ENCODE measurements at places on chromosomes 2 and 18.

GRCh38 chr18:68699043-68699442, 15.9 kb downstream of the TMX3 start:
- no peak for DNase-seq

DNA sequence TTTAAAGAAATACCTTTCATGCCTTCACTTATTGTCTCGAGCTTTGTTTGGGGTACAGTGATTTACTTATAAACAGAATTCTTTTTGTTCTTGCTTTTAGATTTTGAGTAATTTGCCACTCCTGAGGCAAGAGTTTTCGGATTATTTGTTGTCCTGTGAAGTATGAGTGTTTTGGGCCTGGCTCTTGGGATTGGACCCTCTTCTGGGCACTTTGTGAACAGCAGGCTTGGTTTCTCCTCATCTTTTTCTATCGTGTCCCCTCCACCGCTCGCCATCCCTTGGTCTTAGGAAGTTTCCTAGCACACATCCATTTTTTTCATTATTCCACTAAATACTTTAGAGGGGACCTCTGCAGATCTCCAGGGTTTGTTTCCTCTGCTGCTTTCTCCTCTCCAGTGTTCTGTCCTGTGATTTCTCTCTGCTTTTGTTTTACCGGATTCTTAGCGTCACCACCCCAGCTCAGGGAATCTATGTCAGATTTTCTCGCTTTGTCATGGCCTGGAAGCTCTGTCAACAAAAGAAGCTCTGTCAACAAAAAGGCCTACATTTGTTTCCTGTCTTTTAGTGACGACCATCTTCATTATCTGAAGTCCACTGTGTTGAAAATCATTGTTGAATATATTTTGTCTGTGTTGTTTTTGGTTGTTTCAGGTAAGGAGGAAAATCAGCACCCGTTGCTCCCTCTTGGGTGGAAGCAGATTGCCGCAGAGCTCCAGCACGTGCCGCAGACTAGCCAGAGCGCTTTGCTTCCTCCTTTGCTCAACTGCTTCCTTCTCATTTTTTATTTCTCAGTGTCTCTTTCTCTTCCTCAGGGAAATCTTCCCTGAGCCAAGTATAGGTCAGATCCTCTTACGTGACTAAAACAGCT, 27.8 kb downstream of the ANKRD62 start:
- DNase-seq: no peak

DNA sequence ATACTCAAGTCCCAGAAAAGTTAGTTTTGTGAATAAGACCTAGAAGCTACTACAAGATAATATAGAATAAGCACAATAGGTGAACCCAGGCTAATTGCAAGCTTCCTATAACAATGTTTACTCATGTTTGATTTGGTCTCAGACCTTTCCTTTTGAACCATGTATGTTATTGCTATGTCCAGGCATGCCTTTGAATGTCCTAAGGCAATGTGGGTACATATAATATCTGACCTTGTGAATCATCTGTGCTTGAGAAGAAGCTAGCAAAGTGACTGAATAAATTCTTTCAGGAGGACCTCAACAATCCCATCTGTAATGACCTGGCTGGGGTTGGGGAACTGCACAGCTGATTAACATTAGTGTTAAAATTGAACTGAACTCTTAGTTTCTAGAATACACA, 1285.9 kb upstream of the CELF4 start:
- DNase-seq: no peak

- no peak for DNase-seq
Measured at GRCh38 chr18:3649135-3649632, 199.2 kb downstream of the TGIF1 start.

GRCh38 chr18:62663731-62664336, 51.5 kb upstream of the PHLPP1 start:
- DNase-seq: no peak

- no peak for DNase-seq
Measured at GRCh38 chr2:96770442-96771202, 9.9 kb downstream of the CNNM4 start.

DNA sequence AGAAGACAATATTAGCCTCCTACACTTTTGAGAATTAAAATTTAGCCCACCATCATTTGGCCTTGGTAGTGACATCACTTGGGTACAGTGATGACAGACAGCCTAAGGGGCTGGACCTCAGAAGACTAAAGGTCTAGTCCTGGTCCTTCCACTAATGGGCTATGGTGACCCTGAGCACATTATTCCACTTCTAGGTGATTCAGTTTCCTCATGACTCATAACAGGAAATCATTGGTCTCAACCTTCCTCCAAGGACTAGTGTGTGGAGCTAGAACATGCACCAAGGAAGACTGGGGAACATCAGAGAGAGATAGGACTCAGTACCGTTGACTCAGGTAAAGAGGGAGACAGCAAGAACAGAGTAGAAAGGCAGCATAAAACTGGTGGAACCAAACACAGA, 64.0 kb downstream of the TFCP2L1 start:
- no peak for DNase-seq

DNA sequence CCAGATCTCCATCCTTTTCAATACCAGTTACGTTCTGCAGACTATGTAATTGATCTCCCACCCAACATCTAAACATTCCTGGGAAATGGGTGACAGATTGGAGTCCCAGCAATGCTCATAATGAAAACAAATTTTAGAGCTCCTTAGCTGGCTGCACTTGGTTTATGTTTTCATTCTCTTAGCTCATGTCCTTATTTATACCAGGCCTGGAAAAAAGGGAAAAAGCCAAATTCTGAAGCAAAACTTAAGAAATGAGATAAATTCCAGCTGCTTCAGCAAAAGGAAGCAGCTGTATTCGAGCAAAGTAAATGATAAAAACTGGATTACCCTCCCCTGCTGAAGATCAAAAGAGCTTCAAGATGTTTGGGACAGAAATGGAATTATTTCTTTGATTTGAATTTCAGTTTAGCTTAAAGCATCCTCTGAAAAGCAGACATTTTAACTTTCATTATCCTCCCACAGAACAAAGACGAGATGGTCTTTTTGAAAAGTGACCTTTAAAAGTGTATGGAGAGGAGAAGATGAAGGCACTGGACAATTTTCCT, 196.5 kb upstream of the THUMPD2 start:
- no peak for DNase-seq

DNA sequence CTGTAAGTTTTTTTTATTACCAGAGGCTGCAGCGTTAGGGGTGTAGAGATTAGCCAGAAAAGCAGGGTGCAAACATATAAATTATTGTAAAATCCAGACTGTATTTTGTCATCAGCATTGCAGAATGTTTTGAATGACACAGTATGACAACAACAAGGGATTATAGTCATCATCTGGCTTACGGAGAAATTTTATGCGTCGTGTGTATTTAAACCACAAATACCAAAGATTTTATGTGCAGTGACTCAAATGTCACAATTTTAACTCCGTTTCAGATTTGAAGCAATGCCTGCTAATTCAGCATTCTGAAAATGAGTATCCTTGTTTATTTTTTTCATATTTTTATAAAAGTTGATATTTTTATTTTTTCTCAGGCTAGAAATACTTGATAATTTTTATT, 19.4 kb upstream of the TMX3 start:
- no peak for DNase-seq

GRCh38 chr2:183063083-183063482, 15.5 kb upstream of the DUSP19 start:
- DNase-seq: no peak
